Activated T-helper 1 cell treated with anti-CD3 and anti-CD28 coated beads, Interleukin-2, amount 50 U/mL, for 16 hours (primary cell): ENCODE measurements at places on chromosomes 7 and 10.

DNA sequence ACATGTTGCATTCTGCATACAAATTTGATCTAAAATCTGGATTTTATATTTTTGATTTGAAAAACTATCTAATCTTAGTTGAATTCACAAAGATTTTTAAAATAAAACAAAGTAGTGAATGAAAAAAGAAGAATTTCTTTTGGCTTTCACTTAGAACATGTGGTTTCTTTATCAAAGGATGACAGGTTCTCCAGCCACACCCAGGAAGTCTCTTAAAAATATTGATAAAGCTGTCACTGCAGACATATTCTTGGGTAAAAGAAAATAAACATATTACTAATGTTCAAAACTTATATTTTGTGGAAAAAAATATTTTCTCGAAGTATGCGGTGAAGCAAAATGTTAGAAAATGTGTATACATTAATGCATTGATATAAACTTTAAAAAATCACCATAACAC, 44.3 kb downstream of the ARL4A start:
- no peak for DNase-seq

GRCh38 chr10:49622426-49623425, 8.9 kb downstream of the CHAT start:
- DNase-seq, result no peak

DNA sequence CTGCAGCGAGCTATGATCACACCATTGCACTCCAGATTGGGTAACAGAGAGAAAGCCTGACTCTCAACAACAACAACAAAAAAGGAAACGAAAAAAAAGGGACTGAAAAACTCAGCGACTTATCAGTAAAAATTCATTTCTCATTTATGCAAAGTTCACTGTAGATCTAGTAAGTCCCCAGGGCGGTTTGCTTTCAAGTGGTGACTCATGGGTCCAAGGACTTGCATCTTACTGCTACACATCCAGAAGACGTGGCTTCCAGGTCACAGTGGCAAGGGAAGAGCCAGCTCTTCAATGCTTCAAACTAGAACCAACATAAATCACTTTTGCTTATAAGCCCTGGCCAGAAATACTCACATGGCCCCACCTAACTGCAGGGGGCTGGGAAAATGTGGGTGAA, 178.3 kb upstream of the AUTS2 start:
- no peak for DNase-seq

- no peak for DNase-seq
These were observed 9.1 kb downstream of the TMEM270 start for GRCh38 chr7:73870041-73870492.

GRCh38 chr7:145478541-145478940, 638.1 kb upstream of the CNTNAP2 start:
- no peak for DNase-seq
